ENCODE measurements at places on chromosomes 12 and 14.

GRCh38 chr14:72480464-72481243 lies 413.2 kb downstream of the DPF3 start:
- no peak for DNase-seq

- DNase-seq, result no peak
Measured at GRCh38 chr14:69652942-69653684, 41.7 kb downstream of the SUSD6 start.

GRCh38 chr14:90388437-90388836 lies 8.4 kb upstream of the CALM1 start:
- no peak for DNase-seq

DNA sequence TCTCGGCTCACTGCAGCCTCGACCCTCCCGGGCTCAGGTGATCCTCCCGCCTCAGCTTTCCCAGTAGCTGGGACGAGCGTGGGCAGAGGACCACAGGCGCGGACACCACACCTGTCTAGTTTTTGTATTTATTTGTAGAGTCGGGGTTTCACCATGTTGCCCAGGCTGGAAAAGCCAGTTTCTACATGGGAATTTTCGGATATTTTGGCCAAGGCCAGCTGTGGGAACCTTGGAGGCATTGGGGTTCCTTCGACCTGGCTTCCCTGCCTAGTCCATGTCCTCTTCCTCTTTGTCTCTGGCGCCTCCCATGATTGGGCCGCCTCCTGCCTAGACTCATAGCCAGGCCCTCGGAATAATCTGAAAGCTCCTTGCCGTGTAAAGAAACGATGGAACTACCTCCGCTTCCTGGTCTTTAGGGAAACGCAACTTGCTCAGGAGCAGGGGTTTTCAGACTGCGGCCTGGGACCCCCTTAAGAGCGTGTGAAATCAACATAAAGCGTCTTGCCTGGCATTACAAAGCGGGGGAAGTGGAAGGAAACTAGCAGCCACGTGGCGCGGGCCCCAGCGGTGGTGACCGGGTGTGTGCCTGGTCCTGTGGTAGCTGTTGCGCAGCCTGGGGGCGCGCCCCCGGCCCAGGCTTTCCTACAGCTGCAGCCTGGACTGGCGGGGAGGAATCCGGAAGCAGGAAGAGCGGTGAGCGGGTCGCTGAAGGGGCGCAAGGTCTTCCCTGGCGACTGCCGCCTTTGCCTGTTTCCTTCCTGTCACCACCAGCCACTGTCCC lies 1.4 kb upstream of the HSP90AA1 start:
- DNase-seq, result no peak

- no peak for DNase-seq
Measured at GRCh38 chr12:46212108-46212982, 56.5 kb downstream of the SLC38A1 start.

DNA sequence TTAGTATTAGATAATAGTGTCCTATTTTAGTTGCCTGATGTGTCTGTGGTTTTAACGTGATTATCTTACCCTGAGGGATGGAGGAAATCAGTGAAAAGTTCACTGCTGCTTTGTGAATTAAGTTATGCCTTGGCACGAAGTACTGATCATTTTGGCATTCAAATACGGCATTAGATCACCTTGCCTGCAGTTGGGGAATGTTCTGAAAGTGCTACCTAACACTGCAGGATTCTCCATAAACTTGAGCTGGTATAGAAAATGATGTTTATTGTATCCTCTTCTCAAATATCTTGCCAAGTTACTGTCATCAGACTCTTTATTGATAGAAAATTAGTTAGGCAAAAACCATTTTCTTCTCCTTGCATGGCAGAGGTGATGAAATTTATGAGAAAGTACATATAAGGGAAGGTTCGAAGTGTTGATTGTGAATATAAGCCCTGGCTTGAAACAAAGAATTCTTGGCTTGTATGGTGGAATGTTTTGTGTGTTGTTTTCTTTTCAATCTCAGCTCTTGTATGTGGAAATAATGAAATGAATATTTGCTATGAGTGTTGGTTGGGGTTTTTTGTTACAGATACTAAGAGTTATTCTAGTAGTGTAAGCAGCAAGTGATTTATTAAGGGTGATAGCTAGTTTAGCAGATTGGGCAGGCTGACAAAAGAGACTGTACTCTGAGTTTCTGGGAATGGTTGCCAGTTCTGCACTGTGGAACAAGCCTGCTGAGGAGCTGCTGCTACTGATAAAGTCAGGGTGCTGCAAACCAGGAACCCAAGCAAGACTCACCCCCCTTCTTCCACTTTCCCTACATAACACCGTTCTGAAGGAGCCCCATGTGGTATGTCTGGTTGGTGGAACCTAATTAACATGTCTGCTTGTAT lies 448.3 kb downstream of the PCNX1 start:
- no peak for DNase-seq

GRCh38 chr14:91755570-91756295 lies 23.8 kb upstream of the CATSPERB start:
- DNase-seq, result no peak

DNA sequence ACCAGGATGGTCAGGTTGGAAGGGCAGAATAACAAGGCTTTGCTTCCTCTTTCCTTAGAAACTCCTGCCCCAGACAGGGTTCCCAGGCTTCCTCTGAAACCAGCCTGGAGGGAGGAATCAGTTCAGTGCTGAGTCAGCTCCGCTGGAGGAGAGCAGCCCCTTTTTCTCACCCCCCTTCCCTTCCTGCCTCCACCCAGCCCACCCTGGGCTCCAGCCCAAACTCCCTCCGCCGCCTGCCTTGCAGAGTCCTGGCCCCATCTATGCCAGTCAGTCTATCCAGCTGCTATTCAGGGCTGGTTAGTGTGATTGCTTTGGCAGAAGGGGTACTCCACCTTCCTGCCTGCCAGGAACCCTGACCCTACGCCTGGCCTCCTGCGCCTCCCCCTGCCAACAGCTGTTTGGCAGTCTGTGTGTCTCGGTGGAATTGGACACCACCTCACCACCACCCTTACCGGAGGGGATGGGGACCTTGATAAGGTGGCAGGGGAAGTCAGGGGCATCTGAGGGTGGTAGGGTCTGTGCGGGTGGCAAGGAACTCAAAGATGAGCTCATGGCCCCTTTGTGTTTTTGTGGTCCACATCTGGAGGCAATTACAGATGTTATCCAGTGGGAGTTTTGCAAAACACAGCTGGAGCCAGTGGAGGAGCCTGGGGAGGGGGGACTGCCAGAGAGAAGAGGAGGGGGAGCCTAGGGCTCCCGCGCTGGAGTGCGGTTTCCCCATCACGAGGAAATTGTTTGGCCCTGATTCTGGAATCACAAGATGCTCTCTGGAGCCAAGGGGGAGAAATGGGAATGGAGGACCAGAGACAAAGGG lies 12.2 kb downstream of the MMP14 start:
- DNase-seq, result no peak

- no peak for DNase-seq
Measured at GRCh38 chr14:22332686-22333421, 256.2 kb downstream of the DAD1 start.

DNA sequence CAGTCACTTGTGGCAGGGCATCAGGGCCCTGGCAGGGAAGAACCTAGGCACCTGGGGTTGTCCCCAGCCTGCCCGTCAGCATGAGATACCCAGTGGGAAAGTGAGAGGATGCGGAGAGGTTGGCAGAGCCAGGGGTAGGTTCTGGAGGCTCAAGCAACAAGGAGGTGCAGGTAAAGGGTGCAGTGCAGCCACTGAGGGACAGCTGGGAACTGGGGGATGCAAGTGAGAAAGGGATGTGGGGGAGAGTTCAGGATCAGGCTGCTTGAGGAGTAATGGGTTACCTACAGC lies 18.7 kb downstream of the VASH1 start:
- DNase-seq, result no peak

GRCh38 chr14:39704594-39704993 lies 272.4 kb upstream of the FBXO33 start:
- no peak for DNase-seq

- DNase-seq, result no peak
Measured at GRCh38 chr14:103104654-103105452, 10.3 kb downstream of the EXOC3L4 start.

- peak; percentile 78 for DNase-seq
Measured at GRCh38 chr14:53539489-53540126, 386.5 kb upstream of the DDHD1 start.

GRCh38 chr12:93449277-93449676 lies 7.5 kb upstream of the UBE2N start:
- DNase-seq, result no peak

GRCh38 chr14:34423445-34423844 lies 38.6 kb downstream of the SPTSSA start:
- DNase-seq, result no peak

DNA sequence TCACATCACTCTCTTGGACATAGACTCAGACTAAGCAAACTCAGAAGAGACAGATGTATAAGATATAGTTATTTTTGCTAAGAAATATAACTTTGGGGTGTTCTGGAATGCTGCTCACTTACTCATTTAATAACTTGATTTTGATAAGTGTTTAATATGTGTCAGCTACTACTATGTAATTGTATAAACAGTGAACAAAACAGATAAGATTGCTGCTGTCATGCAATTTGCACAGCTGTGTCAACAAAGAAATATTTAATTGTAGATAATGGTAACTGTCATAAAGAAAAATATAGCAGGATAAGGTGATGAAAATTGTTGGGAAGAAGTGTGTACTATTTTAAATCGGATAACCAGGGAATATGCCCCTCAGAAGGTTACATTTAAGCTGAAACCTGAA lies 84.1 kb upstream of the ZDHHC17 start:
- DNase-seq, result peak; percentile 32

DNA sequence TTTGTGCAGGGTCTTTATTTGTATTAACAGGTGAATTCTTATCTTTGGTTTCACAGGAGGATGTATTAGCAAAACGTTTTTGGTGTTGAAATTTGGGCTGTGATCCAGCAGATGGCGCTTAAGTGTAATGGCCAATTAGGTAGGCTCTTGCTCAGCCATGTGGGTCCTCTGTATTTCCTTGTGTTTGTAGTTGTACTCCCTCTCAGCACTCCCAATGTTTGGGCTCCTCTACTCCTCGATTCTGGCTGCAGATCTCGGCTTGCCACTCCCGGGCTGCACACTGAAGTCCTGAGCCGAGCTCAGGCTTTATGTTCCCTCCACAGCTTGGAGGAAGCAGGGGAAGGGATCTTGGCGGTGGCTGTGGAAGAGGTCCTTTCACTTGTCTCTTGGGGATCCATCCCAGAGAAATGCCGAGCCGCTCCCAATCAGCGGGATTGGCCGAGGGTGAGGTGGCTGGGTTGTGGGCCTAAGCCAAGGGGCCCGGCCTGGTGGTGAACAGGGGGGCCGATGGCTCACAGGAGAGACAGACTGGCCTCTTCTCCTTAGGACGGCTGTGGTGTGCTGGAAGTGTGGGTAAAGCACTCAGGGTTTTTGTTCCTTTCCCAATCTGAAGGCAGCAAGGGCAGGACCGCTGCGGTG lies 133.7 kb downstream of the AEBP2 start:
- no peak for DNase-seq

DNA sequence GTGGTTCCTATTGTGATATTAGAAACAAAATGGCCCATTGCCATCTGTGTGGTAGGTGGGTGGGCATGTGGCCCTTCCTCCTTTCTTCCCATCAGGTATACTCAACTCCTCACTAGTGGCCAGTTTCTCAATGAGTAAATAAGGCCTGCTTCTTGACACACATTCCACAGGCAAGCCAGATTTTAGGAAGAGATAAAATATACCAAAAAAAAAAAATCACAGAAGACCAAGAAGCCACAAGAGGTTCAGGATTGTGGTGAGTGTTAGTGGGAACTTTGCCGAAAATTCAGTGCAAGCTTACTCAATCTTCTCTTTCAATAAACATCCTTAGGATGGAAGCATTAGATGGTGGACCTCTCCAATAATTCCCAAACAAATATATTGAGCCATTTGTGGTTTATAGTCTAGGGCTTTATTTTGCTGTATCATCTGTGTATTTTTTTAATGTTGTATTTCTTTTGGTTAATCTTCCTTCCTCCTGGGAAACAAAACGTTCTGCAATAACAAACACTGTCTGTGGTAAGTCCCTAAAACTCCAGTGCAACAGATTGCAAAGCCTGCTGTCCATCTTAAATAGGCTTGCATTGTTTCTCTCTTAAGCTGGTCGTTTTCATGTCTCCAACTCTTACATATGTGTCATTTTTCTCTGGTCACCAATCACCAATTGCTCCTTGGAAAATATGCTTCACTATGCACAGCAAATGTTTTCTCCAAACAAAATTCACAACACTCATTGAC lies 289.9 kb upstream of the KITLG start:
- DNase-seq, result no peak

- no peak for DNase-seq
Measured at GRCh38 chr14:51335531-51335930, 95.5 kb downstream of the TMX1 start.

- no peak for DNase-seq
Measured at GRCh38 chr12:6979021-6979420, 8.3 kb downstream of the EMG1 start.

DNA sequence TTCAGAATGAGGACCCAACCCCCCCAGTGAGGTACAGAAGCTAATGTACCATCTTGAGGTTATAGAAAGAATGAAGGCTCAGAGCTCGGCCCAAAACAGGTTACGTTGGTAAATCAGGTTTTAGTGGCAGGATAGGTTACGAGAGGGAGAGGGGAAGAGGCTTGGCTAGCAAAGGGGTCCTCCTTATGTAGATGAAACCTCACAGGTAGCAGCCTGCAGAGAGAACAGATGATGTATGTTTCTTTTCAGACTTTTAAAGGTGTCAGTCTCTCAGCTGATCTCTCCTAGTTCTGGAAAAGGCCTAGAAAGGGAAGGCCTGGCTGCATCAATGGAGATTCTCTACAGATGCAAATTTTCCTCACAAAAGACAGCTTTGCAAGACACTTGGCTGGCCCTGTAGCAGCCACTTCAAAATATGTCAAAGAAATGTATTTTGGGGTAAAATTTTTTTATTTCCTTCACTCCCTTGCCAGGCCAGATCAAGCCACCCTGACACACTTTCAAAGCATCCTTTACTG lies 71.7 kb upstream of the CPSF6 start:
- no peak for DNase-seq

GRCh38 chr12:109820816-109821381 lies 12.3 kb downstream of the TRPV4 start:
- DNase-seq, result no peak

DNA sequence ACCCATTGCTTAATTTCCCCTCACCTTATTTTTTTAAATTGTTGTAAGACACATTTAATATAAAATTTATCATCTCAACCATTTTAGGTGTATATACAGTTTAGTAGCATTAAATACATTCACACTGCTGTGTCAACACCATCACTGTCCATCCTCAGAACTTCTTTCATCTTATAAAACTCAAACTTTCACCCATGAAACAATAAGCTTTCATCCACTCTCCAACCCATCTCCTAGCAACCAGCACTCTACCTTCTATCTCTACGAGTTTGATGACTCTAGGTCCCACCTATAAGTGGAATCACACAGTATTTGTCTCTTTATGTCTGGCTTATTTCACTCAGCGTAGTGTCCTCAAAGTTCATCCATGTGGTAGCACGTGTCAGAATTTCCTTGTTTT lies 75.5 kb downstream of the TBX3 start:
- no peak for DNase-seq

GRCh38 chr14:71604231-71604630 lies 328.0 kb upstream of the RGS6 start:
- DNase-seq, result no peak

DNA sequence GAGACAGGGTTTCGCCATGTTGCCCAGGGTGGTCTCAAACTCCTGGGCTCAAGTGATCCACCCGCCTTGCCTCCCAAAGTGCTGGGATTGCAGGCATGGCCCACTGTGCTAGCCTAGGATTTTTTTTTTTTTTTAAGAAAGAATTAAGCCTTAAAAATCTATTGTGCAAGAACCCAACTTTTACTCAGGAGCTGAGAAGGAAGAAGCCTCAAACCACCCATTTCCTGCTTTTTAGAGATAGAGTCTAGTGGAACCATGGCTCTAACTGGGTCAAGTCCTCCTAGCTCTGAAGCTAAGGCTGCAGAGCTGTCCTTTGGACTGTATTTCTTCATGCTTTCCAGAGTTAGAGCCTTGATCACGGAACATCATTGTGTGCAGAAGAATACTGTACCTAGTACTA lies 1.3 kb upstream of the TSFM start:
- DNase-seq, result no peak
